ENCODE measurements at places on chromosomes 3 and 15.

DNA sequence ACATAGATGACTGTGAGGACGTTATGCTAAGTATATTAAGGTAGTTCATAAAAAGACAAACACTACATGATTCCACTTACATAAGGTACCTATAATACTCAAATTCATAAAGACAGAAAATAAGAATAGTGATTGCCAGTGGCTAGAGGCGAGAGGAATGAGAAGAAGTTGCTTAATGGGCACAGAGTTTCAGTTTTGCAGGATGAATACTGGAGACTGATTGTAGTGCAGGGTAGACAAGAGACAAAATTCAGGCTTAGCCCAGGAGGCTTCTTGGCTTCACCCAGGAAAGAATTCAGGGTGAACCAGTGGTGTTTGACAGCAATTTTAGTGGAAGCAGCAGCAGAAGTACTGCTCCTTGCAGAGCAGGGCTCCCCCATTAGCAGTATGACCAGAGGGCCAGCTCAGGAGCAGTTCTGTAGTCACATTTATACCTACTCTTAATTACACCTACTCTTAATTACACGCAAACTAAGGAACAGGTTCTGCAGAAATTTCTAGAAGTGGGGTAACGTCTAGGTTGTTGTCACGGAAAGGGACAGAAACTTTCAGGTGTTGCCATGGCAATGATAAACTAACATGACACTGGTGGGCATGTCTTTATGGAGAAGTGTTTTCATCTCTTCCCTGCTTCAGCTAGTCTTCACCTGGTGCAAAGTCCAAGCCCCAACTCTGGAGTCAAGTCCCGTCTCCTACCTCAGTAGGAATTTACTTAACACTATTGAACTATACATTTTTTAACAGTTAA is 55.2 kb downstream of the TBL1XR1 start:
- DNase-seq, result no peak

DNA sequence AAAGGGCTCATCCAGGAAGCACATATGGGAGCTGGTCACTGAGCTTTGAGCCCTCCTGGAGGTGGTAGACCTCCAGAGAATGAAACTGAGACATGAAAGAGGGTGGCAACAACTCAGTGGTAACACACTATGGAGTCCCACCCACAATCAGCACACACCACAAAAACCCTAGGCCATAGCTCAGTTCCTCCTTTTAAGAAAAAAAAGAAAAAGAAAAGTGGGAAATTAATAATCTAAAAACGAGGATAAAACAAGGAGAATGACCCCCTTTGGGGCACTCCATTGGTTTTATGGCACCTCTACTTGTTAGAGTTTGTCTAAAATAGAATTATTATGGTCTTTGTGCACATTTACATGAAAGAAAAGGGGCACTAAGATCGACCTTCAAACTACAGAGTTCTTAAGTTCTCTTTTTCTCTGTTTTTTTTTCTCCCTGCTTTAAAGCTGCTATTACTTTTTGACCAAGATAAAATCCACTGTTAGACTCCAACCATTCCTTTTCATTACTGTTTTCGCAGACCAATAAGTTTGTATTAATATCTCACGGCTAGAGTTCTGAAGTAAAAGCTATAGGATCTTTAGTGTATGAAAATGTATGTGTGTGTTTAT is 40.2 kb upstream of the ZBTB20 start:
- DNase-seq, result no peak

GRCh38 chr3:96961576-96961975 is 147.2 kb downstream of the EPHA6 start:
- DNase-seq, result no peak

GRCh38 chr3:151599103-151599672 is 134.5 kb upstream of the AADACL2 start:
- DNase-seq, result no peak

DNA sequence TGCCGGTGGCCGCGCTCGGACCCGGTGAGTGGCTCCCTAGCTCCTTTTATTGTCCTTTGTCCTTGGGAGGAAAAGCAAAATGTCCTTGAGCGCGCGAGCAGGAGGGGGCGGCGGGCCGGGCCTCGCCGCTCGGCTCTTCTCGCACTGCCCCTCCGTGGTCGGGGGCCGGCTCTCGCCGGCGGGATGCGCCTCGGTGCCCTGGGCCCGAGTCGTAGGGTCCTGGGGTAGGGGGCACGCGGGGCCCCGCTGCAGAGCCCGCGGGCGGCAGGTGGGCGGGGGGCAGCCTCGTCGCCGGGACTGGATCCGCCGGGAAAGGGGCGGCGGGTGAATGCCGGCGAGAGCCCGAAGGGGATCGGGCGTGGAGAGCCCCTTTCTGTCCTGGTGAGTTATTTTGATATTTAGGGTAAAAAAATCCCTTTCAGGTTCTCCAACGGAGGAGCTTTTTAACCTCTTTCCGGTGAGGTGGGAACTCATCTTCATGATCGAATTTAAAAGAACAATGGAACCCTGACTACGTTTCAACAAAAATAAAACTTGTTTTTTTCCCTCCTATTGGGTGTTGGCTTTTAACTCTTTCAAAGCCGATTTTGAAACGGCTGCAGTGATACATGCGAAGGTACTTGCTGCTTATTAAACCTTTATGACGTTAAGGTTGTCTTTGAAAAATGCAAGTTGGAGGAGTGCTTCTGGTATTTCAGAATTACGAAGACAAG is 16.8 kb upstream of the CHD2 start:
- peak; percentile 67 for DNase-seq

DNA sequence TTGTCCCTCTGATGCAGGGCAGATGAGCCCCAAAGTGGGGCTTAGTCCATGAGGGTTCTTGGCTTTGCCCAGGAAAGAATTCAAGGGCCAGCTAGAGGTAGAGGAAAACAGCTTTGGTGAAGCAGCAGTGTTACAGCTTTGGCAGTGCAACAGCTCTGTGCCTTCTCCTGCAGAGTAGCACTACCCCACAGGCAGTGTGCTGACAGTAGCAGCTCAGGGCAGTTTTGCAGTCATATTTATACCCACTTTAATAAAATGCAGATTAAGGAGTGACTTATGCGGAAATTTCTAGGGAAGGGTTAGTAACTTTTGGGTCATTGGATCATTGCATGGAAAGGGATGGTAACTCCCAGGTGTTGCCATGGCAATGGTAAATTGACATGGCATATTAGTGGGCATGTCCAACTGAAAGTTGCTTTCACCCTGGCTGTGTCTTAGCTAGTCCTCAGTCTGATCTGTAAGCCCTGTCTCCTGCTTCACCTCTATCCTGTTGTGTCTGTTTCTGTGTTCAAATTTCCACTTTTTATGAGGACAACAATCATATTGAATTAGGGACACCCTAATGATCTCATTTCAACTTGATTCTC is 241.3 kb upstream of the C2CD4B start:
- no peak for DNase-seq

GRCh38 chr15:82072926-82073537 is 27.2 kb upstream of the MEX3B start:
- no peak for DNase-seq

- peak; percentile 86 for DNase-seq
Measured at GRCh38 chr3:42179110-42179725, 86.8 kb downstream of the CCK start.

- no peak for DNase-seq
Measured at GRCh38 chr15:60480888-60481287, 1.9 kb upstream of the ICE2 start.

- DNase-seq, result peak; percentile 21
Measured at GRCh38 chr15:84734794-84735479, 13.5 kb upstream of the ZNF592 start.

Data from cardiac fibroblast (primary cell).